Natural killer cell treated with Interleukin-12 subunit alpha and Interleukin-12 subunit beta and Interleukin-15 and Interleukin-18, amount 100 ng/mL, for 72 hours (primary cell): ENCODE measurements at places on chromosomes 2 and 18. TPM values are rescaled to one million over a fixed set of nuclear protein-coding genes. Genes with fewer than 3 reads are reported as not detected.
A peak's percentile ranks its signal among the peaks of the same experiment; 100 is the strongest.

The C2orf78 gene
- total RNA-seq: not detected

The MLPH gene
- total RNA-seq: not detected

The ANKRD62 gene
- not detected for total RNA-seq

The RTP5 gene
- not detected for total RNA-seq

The PSTPIP2 gene
- 29.5 TPM for total RNA-seq

The DYNAP gene
- total RNA-seq: not detected

GRCh38 chr2:48190230-48190629 lies 283.9 kb upstream of the FBXO11 start:
- no peak overlapping the region for H3K27ac ChIP-seq
- H3K4me1 ChIP-seq: peaks cover 3% of the 10 kb centered on the region
- H3K36me3 ChIP-seq: no peaks in the 10 kb centered on the region
- H3K4me3 ChIP-seq: no peak overlapping the region
- no peak for DNase-seq
- H3K27me3 ChIP-seq: no peaks in the 10 kb centered on the region

- DNase-seq: no peak
- H3K4me3 ChIP-seq: peak overlapping the region; percentile 74
- no peaks in the 10 kb centered on the region for H3K27me3 ChIP-seq
- H3K27ac ChIP-seq: peak overlapping the region; percentile 89
Measured at GRCh38 chr18:13577091-13577697, 149.2 kb downstream of the FAM210A start.

DNA sequence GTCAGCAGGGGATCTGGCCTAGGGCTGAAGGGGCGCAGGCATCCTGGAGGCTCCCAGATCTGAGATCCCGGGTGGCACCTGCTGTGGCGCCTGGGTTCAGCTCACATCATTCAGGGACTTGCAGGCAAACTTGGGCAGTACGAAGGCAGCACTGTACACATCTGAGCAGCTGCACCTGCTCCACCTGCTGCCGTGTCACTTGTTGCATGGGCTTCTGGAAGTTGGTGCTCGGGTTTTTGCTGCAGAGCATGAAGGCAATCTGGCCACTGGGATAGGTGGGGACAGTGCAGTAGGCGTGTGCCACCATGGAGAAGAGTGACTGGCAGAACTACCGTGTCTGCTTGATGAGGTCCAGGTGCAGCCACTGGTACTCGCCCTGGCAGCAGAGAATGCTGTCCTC lies 48.6 kb downstream of the UGGT1 start:
- no peaks in the 10 kb centered on the region for H3K4me1 ChIP-seq
- H3K36me3 ChIP-seq: peaks cover 32% of the 10 kb centered on the region
- H3K27ac ChIP-seq: no peak overlapping the region
- no peaks in the 10 kb centered on the region for H3K27me3 ChIP-seq
- no peak overlapping the region for H3K4me3 ChIP-seq

DNA sequence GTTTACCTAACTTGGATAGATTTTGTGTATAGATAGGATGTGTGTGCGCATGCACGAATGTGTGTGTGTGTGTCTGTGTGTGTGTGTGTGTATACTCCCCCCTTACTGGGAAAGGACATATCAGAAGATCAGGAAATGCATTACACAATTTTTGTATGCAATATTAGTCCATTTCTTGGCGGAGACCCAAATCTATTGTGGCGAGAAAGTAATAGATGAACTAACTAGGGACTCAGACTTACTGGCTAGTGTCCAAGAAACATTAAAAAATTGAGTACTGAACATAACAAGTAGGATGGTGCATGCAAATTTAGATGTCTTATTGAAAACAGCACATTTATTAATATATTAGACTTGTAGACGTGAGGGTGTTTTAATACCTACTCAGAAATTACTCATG lies 1036.5 kb upstream of the FANCL start:
- H3K27ac ChIP-seq: no peak overlapping the region
- H3K36me3 ChIP-seq: no peaks in the 10 kb centered on the region
- DNase-seq: no peak
- no peaks in the 10 kb centered on the region for H3K4me1 ChIP-seq
- H3K27me3 ChIP-seq: no peaks in the 10 kb centered on the region
- no peak overlapping the region for H3K4me3 ChIP-seq

DNA sequence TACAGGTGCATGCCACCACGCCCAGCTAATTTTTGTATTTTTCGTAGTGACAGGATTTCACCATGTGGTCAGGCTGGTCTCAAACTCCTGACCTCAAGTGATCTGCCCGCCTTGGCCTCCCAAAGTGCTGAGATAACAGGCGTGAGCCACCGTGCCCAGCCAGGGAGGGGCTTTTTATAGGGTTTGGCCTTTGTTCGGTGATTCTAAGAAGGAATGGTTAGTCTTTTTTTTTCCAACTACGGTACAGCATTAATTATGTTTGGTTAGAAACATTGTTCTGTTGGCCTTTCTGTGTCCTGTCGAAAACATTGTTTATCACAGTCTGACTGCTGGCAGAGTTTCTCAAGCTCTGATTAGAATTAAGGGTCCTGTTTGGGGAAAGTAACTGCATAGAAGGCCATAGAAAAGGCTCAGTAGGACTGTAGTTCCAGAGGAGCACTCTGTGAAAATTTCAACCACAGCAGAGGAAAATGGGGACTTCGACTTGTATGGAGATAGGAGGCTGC lies 19.3 kb upstream of the SMCHD1 start:
- H3K4me3 ChIP-seq: peak overlapping the region; percentile 85
- H3K4me1 ChIP-seq: peaks cover 60% of the 10 kb centered on the region
- no peaks in the 10 kb centered on the region for H3K27me3 ChIP-seq
- DNase-seq: no peak
- H3K27ac ChIP-seq: peak overlapping the region; percentile 94

DNA sequence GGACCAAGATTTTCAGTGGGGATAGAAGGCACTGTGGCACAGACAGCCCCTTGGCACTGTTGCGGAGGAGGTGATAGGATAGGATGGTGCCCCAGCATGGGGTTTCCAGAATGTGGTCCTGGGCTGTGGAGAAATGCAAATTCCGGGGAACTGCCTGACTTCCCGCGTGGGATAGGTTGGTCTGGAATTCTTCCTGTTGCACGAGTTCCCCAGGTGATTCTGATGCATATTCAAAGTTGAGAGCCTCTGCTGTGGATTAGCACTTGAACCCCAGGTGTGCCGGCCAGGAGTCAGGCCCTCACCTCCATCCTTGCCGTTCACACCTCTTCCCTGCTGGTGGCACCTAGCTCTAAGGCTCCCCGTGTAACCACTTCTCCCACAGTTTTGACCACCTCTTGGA lies 15.5 kb downstream of the NCK2 start:
- no peaks in the 10 kb centered on the region for H3K36me3 ChIP-seq
- H3K4me3 ChIP-seq: peak overlapping the region; percentile 50
- H3K4me1 ChIP-seq: peaks cover 69% of the 10 kb centered on the region
- peak overlapping the region; percentile 68 for H3K27ac ChIP-seq
- no peak for DNase-seq

- H3K27me3 ChIP-seq: peaks cover 65% of the 10 kb centered on the region
- peaks cover 8% of the 10 kb centered on the region for H3K36me3 ChIP-seq
- H3K27ac ChIP-seq: no peak overlapping the region
Measured at GRCh38 chr2:9033385-9034168, 30.1 kb upstream of the MBOAT2 start.

DNA sequence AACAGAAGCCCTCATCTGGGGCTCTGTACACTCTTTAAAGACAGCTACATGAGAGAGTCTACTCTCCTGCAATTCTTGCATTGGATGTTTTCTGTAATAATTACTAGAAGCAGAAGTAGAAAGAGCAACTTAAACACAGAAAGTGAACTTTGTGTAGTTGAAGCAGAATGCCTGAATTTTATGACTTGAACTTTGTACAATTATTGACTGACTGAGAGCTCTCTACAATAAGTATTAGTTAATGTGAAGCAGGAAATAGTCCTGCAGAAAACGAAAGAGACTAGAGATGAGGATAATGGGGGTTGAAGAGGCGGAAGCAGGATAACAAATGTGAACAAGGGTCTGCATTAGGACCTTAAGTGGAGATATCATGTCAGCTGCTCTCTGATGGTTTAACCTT lies 79.2 kb upstream of the STK39 start:
- H3K27me3 ChIP-seq: peaks cover 20% of the 10 kb centered on the region
- peaks cover 5% of the 10 kb centered on the region for H3K4me1 ChIP-seq
- H3K4me3 ChIP-seq: no peak overlapping the region
- H3K27ac ChIP-seq: no peak overlapping the region

GRCh38 chr18:76493213-76494161 lies 1.6 kb downstream of the ZNF516 start:
- H3K4me1 ChIP-seq: peaks cover 22% of the 10 kb centered on the region
- no peak for DNase-seq
- peak overlapping the region; percentile 90 for H3K4me3 ChIP-seq
- no peaks in the 10 kb centered on the region for H3K36me3 ChIP-seq
- H3K27ac ChIP-seq: peak overlapping the region; percentile 61

DNA sequence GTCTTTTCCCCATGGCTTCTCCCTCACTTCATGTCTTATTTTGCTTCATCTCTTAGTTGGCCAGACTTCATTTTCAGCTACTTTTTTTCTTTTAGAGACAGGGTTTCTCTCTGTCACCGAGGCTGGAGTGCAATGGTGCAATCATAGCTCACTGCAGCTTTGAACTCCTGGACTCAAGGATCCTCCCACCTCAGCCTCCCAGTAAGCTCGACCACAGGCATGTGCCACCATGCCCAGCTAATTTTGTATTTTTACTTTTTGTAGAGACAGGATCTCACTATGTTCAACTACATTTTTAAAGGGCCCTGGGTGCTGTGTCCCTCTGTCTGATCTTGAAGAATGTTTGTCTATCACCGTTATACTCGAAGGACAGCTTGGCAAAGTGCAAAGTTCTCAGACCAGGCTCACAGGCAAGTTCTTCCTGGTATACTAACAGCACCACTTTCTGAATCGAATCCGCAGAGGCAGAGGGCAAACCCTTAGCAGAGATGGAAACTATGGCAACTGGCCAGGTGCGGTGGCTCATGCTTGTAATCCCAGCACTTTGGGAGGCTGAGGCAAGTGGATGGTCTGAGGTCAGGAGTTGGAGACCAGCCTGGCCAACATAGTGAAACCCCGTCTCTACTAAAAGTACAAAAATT lies 60.9 kb downstream of the SOWAHC start:
- no peaks in the 10 kb centered on the region for H3K36me3 ChIP-seq
- no peak overlapping the region for H3K4me3 ChIP-seq
- no peak overlapping the region for H3K27ac ChIP-seq
- no peak for DNase-seq
- peaks cover 8% of the 10 kb centered on the region for H3K27me3 ChIP-seq

- no peak overlapping the region for H3K4me3 ChIP-seq
- DNase-seq: no peak
- H3K4me1 ChIP-seq: peaks cover 3% of the 10 kb centered on the region
- H3K36me3 ChIP-seq: no peaks in the 10 kb centered on the region
Measured at GRCh38 chr18:58269931-58270330, 225.9 kb downstream of the NEDD4L start.

DNA sequence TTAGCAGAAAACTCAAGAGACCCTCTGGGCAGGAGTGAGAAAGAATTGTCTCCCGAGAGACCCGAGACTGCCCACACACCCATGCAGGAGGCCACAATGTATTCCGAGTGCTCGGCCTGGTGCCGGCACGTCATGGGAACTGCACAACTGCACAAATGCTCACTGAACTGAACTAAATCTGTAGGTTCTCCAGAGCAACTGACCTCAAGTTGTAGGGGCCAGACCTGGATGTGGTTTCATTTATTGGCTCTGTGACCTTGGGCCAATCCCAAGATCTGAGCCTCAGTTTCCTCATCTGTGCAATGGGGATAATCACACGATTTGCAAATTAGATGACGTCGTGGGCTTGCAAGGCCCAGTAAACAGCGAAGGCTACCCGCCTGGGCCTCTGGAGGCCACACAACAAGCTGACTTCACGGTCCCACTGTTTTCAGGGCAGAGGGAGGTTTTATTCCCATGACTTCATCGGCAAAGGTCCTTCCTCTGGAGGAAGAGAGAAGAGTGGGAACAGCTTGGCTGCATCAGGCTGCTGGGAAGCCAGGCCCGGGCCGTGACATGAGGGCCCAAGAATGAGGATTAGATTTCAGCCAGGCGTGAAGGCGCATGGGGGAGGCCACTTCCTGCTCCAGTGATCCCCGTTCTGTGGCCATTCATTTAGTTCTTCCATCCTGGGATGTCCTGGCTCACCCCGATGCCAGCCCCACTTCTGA lies 3.6 kb upstream of the ERFE start:
- no peak for DNase-seq
- H3K27ac ChIP-seq: no peak overlapping the region
- no peaks in the 10 kb centered on the region for H3K27me3 ChIP-seq

GRCh38 chr2:33796511-33796910 lies 197.4 kb upstream of the FAM98A start:
- no peak overlapping the region for H3K4me3 ChIP-seq
- no peaks in the 10 kb centered on the region for H3K36me3 ChIP-seq
- H3K27me3 ChIP-seq: no peaks in the 10 kb centered on the region
- no peak for DNase-seq
- no peak overlapping the region for H3K27ac ChIP-seq

- no peak for DNase-seq
- no peak overlapping the region for H3K27ac ChIP-seq
- H3K27me3 ChIP-seq: no peaks in the 10 kb centered on the region
- H3K36me3 ChIP-seq: peaks cover 8% of the 10 kb centered on the region
Measured at GRCh38 chr18:76943542-76944339, 121.4 kb downstream of the ZNF236 start.

DNA sequence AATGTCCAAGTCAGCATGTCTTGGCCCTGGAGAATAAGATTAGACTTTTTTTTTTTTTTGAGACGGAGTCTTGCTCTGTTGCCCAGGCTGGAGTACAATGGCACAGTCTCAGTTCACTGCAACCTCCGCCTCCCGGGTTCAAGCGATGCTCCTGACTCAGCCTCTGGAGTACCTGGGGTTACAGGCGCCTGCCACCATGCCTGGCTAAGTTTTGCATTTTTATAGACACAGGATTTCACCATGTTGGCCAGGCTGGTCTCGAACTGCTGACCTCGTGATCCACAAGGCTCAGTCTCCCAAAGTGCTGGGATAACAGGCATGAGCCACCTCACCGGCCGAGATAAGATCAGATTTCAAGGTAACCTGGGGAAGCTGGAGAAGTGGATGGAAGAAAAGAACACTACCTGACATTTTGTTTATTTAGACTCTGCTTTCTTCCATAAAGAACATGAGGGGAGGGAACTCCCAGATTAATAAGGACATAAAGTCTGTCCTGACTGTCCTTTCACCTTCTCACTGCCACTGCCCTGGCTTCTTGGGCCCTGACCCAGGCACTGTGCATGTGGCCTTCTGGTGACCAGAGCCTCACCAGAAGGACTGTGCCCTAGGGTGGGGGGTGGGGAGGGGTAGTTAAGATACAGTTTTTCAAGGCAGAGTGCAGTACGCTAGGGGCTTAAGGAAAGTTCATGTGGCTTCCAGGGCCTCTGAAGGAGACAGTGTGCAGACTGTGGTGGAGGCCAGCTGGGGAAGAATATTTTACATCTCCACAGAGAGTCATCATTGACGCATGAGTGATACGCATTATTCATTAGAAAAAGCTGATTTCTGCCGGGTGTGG lies 4.8 kb upstream of the IMPA2 start:
- H3K27ac ChIP-seq: no peak overlapping the region
- peaks cover 9% of the 10 kb centered on the region for H3K4me1 ChIP-seq
- no peaks in the 10 kb centered on the region for H3K36me3 ChIP-seq
- no peak overlapping the region for H3K4me3 ChIP-seq

- no peak overlapping the region for H3K27ac ChIP-seq
- no peak overlapping the region for H3K4me3 ChIP-seq
- no peaks in the 10 kb centered on the region for H3K36me3 ChIP-seq
- no peak for DNase-seq
Measured at GRCh38 chr2:48817355-48817754, 61.8 kb upstream of the LHCGR start.
